Stimulated activated CD8-positive, alpha-beta memory T cell treated with anti-CD3 and anti-CD28 coated beads, Interleukin-7, amount 100 ng/mL, for 24 hours (primary cell): ENCODE measurements at places on chromosomes 4 and X.

- DNase-seq, result no peak
These were observed 47.0 kb downstream of the FGFRL1 start for GRCh38 chr4:1058198-1058996.

DNA sequence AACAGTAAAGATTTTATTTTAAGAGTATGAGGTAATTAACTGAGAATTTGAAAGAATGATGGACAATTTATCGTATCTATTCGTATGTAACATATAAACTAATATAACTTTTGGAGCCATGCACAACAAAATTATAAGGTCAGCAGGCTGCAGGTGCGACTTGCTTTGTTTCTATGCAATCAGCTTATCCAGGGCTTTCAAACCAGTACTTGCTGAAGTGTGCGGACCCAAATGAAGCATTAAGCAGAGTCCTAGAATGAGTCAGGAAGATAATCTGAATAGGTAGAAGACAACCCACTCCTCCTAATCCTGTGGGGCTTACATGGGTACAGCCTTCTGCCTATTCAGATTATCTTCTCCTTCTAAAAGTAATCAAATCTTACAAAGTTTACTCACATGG, 2.1 kb downstream of the NSD2 start:
- no peak for DNase-seq

DNA sequence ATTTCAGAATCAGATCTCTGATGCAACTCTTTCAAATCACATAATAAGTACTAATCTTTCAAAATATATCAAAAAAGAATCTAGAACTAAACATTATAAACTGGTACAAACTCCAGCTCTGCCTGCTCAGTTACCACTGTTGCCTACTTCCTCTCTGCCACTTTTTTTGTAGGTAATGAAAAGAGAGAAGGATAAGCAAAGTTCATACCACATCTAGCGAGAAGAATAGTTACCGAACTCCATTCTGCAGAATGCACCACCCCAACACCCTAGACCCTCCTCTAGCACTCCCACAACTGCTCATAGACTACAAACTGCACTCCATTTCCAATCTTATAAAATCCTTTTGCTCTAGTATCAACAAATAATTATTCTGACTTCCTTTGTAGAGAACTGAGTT, 19.7 kb upstream of the LRBA start:
- DNase-seq, result no peak

DNA sequence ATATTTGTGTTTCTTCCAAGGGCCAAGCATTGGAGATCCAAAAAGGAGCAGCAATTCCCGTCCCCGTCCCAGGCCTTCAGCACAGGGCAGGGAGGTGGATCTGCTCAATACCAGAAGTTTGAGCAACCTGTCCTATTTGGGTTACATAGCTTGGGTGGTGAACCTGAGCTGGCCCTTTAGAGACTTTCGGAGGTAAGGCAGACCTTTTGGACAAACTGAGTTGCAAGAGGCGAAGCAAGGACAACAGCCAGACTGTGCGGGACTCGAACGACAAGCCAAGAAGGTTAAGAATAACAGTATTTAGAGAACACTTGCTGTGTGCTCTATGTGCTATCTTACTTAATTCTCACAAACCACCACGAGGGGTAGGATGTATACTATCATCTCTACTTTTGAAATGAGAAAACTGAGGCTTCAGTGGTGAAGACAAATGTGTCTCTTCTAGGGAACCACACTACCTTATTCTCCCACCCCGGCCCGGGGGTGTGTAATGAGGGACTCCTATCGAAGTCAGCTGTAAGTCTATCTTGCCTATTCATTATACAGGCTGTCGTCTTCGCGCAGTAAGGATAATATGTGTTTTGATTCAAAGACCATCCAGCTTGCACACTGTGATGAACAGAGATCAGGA, 1.3 kb downstream of the NOP14 start:
- no peak for DNase-seq

DNA sequence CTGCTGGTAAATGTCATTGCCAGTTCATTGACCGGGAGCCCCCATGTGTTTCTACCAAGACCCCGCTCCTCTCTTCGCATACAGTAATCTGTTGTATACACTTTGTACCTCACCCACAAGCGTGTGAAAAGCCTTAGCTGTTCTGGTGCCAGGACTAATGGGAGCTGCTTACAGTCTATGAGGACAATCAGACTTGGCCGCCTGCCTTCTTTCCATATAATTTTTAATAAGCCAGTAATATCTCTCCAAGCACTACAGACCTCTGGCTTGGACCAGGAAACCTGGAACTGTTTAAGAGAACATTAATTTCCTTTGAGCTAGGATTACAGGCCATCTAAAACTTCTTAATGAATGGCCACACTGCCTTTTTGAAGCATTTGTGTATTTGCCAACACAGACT, 149.7 kb upstream of the MSX1 start:
- DNase-seq, result no peak

DNA sequence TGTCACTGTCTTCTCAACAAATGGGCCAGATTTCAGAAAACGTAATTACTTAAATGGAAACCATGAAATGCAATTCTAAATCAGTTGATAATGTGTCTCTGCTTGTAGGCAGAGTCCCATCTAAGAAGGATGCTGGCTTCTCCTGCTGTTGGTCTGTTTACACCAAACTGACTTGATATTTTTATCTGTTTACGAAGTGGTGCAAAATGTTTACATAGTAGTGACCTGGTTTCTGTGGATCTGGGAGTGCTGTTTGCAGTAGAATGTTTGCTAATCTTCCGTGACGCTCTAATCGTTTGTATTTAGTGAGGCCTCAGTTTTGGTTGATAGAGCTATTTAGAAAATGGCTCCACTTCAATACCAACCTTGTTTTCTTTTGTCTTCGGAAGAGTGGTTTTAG, 213.5 kb downstream of the VEGFC start:
- DNase-seq, result no peak

GRCh38 chr4:15848191-15848842, 70.2 kb downstream of the CD38 start:
- no peak for DNase-seq

DNA sequence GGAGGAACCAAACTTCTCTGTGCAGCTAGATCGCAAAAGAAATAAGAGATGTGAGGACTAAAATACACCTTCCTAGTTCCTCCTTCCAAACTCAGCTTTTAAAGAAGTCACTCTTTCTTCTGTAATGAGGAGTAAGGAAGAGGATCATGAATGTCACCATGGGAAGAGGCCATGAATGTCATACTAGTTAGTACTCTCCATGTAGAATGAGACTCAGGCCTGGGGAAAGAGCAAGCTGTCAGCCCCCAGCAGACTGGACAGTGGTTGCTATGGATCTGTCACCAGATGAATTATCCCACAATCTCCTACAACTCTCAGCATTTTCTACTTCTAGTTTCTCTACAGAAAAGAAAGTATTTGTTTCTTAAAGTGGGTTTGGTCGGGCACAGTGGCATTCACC, 57.1 kb upstream of the PRDM8 start:
- no peak for DNase-seq

- DNase-seq, result no peak
These were observed 14.7 kb upstream of the GSX2 start for GRCh38 chr4:54085284-54085683.

DNA sequence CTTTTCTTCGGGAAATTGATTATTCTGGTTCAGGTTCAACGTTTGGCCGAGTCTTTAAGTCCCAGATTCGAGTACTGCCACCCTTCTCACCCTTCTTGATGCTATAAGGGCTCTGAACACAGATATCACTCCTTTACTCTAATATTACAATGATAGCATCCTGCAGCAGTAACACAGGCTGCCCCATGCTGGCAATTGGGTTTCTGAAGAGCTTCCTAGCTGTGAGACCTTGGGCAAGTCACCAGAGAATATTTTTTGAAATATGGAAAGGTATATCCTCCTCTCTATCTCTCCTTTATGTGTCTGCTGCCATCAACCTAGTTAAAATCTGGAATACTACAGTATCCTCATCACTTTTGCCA, 297 bp upstream of the MTMR8 start:
- DNase-seq, result no peak

- no peak for DNase-seq
These were observed 8.0 kb upstream of the MSL3 start for GRCh38 chrX:11750046-11750445.
